NCI-H82 (cell line): ENCODE measurements at places on chromosomes 1 and 21.

DNA sequence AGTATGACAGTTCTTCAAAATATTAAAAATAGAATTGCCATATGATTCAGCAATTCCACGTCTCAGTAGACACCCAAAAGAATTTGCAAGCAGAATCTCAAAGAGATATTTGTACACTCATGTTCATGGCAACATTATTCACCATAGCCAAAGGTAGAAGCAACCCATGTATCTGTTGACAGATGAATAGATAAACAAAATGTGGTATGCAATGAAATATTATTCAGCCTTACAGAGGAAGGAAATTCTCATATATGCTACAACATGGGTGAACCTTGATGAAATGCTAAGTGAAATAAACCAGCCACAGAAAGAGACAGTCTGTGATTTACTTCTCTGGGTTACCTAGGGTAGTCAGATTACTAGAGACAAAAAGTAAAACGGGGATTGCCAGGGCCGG is 47.0 kb downstream of the NAV1 start:
- no peak for DNase-seq

GRCh38 chr1:17950728-17951127 is 156.9 kb upstream of the IGSF21 start:
- DNase-seq, result no peak

GRCh38 chr1:53546409-53547155 is 87.4 kb downstream of the DMRTB1 start:
- no peak for DNase-seq

GRCh38 chr1:226786550-226786949 is 47.5 kb upstream of the ITPKB start:
- no peak for DNase-seq

DNA sequence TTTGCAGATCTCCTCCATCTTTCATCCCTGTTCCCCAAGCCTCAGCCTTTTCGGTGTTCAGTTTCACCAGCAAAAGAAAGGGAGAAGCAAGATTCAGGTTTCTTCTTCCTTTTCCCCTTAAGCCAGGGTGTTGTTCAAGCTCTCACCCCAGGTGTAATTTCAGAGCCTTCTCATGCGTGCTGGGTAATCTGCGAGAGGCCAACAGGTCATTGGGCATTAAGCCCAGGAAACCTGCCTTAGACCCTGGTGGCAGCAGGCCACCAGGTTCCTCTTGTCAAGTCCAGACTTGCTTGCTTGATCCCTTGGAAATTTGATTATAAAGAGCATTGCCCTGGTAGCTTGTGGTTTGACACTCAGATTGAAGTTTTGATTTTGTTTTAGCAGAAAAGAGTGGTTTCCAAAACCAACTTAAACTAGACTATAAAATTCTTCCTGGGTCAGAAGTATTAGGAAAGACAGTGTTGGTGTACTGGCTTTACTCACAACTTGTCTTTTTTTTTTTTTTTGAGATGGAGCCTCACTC is 6.9 kb downstream of the AKR1A1 start:
- DNase-seq, result peak; percentile 48
